ENCODE measurements at places on chromosomes 7 and 10. TPM values are rescaled to one million over a fixed set of nuclear protein-coding genes. Genes with fewer than 3 reads are reported as not detected.

Gene OR9A2
- not detected for total RNA-seq

Gene SPDYE1
- not detected for total RNA-seq

Gene ANAPC16
- total RNA-seq, result 54.7 TPM

Gene HYCC1
- 61.7 TPM for total RNA-seq

Gene MYO3A
- total RNA-seq, result not detected

Measured in epithelial cell of umbilical artery (primary cell).